ENCODE measurements at places on chromosomes 2 and 18.

GRCh38 chr2:22035361-22035830, 911.6 kb downstream of the TDRD15 start:
- no peak for DNase-seq

GRCh38 chr2:168907940-168908662, 7.0 kb downstream of the G6PC2 start:
- DNase-seq, result no peak

GRCh38 chr2:21037671-21038108, 6.2 kb downstream of the APOB start:
- no peak for DNase-seq

DNA sequence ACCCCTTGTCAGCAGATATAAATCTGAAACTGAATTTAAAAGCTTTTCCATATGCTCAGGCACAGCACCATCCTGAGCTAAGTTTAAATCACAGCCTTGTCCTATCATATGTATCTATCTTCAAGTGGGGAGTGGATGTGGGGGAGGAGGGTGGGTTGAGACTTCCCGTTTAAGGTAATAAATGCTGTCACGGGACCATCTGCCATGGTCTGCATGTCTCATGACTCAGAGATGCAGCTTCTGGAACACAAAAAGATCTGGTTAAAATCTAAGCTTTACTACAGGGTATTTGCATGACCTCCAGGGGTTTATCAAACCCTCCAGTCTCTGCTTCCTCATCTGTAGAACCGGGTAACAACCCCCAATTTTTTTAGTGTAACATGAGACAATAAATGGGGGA, 377.7 kb upstream of the ST6GAL2 start:
- no peak for DNase-seq

DNA sequence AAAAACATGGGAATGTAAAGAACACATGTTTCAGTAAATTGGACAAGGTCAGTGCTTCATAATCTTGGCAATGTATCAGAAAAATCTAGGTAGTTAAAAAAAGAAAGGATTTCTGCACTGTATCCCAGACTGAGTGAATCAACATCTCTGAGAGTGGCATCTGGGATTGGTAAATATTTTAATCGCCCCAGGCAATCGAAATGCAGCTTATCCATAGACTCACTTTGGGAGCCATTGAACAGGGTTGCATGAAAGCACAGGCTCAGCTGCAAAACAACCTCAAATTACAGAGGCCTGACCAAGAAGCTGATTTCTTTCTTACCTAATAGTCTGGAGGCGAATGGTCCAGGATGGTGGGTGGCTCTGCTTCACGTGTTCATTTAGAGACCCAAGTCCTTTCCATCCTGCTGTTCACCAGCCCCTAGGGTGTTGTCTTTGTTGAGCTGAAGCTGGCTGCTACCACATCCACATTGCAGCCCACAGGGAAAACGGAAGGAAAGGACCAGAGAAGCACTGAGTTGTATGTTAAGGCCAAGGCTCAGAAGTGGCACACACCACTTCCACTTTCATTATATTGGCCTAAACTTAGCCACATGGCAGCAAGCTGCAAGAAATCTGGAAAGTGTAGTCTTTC, 59.0 kb downstream of the MOGAT1 start:
- no peak for DNase-seq

GRCh38 chr2:67145851-67146250, 251.3 kb upstream of the ETAA1 start:
- no peak for DNase-seq

GRCh38 chr2:164657129-164657528, 35.8 kb upstream of the GRB14 start:
- no peak for DNase-seq

DNA sequence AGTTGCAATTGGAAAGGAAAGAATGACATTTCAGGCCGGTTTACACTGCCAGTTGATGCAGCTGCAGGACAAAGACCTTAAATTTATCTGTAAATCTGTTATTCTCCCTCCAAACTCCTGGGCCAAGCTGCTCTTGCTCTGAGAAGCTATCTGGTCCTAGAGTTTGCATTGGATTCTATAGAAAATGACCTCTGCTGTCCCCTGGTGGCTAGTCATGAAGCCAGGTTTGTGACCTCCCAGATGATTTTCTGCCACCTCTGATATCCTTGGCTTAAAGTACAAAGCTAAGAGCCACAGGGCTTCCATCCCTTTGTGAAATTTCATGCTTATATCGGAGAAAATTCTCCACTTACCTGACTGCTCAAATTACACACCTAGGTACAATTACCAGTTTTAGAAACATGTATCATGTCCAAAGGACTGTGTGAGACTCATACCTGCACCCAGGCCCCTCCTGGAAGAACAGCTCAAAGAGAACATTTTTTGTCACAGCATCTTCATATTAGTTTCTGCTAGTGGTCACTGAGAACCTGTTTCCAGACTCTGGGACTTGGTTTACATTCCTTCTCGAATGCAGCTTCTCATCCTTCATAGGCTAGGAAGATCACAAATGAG, 28.9 kb upstream of the IER3IP1 start:
- DNase-seq, result peak; percentile 51

DNA sequence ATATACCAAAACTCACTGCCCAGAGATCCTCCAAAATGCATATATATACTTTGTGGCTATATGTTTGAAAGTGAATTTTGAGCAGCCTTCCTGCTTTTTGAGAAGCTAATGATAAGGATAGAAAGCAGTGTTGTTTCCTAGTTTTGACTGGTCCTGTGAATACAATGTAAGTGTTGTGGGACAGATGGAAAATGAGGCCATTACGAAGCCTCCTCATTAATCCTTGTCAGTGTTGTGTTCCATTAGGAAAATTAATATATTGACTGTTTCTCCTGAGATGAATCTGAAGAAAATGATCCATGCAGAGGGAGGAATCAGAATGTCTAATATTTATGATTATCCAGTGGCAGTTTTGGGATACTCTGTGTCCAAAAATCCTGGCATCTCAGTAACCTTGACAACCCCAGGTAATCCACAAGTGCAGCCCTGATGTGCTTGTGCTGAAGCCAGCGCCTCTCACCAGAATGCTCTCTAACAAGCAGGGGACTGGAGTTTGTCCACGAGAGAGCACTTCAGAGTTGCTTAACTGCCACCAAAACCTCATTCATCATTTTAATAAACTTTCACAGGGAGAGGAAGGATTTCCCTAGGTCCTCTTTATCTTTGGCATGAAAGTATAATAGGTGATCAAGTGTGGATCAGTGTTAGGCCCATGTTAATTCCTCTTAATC, 418.6 kb downstream of the CMPK2 start:
- no peak for DNase-seq

- DNase-seq, result no peak
Observed at GRCh38 chr2:198930170-198930569, 527.6 kb downstream of the SATB2 start.

DNA sequence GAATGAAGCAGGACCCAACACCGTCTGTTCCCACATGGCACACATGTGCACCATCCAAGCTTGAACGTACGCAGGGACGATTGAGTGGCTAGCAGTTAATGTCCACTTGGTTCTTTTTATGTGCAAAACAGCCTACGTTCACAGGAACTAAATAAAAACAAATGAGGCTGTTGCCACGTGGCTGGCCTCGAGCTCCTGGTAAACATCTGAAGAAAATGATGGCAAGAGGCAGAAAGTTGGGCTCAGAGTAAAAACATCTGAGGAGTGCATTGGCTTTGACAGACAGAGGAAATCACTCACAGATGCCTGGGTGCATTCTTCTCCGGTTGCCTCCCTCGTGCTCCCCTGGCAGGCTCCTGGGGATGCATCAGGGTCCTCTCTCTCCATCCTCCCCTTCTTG, 177.9 kb downstream of the NRP2 start:
- DNase-seq, result no peak

DNA sequence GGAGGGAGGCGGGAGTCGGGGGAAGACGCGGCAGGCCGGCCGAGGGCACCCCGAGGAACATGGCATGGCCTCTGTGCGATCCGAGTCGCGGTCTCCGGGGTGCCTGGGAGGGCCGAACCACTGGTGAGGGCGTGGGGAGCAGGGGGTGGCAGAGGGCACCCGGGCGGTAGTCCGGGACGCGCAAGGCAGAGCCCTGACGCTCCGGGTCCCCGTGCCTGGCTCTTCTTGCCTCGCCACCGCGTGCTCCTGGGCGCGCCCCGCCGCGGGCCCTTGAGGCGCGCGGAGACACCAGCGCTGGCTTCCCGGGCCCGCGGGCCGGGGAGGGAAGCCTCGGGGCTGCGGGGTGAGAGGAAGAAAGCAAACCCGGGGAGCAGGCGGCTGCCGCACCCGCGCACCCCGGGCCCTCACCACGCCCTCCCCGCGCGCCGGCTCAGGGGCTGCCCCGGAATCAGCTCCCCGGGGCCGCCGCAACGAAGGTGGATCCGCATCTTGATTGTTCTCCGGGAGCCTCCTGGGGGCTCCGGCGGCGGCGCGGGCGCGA, 4.3 kb downstream of the SOX11 start:
- DNase-seq, result no peak

GRCh38 chr2:190771726-190772125, 108.9 kb upstream of the GLS start:
- no peak for DNase-seq

DNA sequence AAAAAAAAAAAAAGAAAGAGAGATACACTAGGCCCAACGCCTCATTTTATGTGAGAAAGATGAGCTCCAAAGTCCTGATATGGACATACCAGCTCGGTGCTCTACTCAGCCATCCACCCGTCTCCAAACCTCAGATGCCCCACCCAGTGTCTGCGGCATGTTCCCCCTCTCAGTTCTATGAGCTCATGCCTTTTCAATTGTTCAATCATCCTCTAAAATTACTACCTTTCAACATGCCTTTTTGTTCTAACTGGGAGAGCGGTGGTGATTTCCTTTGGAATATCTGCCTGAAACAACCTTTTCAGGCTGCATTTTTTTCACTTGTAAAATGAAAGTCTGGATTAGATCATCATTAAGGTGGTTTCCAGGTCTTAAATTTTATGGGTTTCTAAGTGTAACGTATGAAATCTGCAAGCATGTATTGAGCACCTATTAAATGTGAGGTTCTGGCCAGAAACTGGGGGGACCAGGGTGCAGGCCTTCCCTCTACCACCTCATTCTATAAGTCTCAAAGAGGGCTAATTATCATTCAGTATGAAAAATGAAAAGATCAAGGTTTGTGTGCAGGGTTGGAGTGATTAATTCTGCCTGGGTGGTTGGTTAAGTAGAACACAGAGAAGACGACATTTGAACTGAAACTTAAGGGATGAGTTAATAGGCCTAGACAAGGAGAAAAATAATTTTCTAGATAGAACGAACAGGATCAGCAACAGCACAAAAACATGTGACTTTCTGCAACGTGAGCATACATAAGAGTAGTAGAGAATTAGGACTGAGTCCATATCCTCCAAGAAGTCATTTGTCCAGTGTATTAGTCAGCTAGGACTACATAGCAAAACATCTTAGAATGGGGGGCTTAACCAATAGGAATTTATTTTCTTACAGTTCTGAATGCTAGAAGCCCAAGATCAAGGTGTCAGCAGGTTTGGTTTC, 87.4 kb upstream of the GLS start:
- no peak for DNase-seq

DNA sequence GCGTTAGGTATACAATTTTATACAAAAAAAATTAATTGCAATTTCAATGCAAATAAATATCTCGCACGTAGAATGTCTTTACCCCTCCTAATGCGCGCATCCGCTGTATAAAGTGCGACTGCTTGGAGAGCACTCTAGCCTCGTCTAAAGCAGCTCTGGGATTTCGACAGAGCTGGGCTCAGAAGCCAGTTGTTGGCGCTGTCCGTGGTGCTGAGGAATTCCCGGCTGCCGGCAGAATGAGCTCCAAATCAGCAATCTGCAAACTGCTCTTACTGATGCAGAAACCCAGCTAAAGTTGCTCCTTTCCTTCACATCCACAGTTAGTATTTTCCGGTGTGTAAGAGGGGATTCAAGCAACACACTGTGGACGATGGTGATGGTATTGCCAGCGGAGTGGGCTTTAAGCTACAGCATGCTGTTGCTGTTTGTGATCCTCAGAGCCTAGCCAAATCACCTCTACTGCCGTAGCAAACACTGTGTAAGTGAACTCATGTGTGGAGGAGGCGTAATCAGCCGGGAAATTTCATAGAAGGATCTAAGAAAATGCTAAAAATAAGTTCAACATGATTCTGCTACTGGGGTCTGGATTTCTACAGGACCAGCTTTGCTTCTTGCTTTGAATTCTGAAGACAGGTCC, at the start of gene VWC2L:
VWC2L (plus strand) TSS at position 137 of the 637 bp plus-strand sequence. CDS start 3,140 bp downstream, outside the sequence.
- peak; percentile 0 for DNase-seq

- no peak for DNase-seq
Observed at GRCh38 chr2:144704709-144705095, 184.8 kb upstream of the ZEB2 start.

DNA sequence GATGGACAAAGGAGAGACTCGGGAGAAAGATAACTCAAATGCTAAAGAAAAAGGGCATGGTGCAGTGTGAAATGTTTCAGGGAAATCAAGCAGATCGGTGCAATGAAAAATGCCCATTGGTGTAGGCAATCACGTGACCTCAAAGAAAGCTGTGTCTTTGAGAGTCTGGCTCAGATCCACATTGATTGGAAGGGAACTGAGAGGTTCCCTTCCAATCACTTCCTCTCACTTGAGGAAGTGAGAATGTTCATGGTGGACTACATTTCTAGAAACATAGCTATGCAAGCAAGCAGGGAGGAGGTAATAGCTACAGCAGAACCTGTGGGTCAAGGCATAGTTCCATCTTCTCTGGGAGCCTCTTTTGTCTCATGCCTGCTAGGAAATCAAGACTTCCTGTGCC, 187.4 kb downstream of the LPIN1 start:
- peak; percentile 3 for DNase-seq

DNA sequence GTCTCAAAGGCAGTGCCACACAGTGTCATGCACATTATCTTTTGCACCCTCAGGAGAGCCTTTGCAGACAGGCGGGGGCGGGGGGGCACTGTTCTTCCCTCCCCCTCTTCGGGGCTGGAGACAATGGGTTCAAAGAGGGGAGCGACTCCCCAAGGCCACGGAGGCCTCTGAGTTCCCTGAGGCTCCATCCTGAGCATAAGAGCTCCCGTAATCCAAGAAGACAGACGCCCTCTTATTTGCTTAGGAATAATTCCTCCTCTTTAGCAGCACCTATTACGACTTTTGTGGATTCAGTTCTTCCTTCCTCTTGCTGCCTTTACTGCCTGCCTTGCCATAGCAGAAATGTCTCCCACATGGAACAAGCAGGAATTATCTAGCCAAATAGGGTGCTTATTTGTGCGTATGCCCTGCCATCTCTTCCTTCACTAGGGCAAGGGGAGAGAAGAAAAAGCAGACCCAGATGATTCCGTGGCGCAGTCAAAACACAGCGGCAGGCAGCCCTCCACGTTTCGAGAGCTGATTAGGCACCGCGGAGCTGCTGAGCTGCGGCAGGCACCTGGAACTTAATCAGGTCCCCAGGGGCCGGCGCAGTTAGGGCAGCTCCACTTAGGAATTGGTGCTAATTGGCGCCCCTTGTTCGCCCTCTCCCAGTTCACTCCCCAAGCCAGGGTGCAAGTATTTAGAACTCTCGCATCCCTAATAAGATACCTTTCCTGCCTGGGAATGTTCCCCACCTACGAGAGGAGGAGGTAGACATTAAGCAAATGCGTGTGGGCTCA, 233.4 kb upstream of the MYT1L start:
- no peak for DNase-seq

Data from CD4-positive, alpha-beta T cell treated with Interleukin-10 for 1 hour (primary cell).